ENCODE measurements at places on chromosomes 16 and 17.

- no peak for DNase-seq
Measured at GRCh38 chr17:82534401-82534812, 14.9 kb downstream of the FOXK2 start.

DNA sequence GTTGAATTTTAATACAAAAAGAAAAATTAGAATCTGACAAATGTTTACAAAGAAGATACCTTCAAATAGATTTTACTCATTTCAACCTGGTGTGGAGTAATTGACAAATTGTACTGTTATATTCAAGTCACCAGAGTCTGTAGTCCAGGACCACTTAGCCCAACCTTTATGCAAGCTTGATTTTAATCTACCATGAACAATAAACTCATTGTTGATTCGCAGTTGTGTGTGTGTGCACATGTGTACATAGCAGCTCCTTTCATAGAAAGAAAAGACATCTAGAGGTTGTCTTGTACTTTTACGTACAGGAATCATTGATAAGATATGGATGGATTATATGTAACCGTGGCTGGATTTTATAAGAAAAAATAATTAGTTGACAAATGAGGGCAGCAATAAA is 20.7 kb upstream of the LRRC37A start:
- DNase-seq: no peak

GRCh38 chr16:77399546-77399945 is 35.3 kb downstream of the ADAMTS18 start:
- no peak for DNase-seq

- no peak for DNase-seq
Measured at GRCh38 chr17:4146641-4147040, 3.6 kb downstream of the CYB5D2 start.

- DNase-seq: no peak
Measured at GRCh38 chr17:50240851-50241250, 33.4 kb upstream of the TMEM92 start.

DNA sequence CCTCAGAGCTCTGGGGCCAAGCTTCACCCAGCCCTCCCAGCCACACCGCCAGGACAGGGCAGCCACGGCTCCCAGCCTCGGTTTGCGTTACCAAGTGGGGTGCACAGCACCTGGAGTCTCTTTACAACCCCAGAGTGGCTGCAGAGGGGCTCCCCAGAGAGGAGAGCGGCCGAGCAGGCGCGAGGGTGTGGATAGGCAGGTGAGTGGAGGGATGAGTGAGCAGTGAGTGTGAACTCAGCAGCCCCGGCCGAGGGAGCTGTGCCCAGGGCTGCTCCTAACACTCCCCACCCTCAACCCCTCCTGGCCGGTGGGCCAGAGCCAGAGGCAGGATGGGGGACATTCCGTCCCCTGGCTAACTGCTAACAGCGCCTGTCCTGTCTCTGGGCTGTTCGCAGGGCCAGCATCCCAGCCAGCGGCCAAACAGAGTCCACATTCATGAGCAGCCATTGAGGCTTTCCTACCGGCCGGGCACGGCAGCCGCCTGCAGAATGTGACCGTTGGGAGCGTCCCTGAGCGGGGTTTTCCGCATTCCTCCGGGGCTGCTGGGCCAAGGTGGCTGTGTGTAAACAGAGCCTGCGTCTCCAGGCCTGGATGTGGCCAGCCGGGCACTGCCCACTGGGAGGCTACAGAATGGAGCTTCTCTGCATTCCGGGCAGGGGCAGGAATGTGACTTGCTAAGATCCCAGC is 5.3 kb downstream of the ZNF469 start:
- no peak for DNase-seq

DNA sequence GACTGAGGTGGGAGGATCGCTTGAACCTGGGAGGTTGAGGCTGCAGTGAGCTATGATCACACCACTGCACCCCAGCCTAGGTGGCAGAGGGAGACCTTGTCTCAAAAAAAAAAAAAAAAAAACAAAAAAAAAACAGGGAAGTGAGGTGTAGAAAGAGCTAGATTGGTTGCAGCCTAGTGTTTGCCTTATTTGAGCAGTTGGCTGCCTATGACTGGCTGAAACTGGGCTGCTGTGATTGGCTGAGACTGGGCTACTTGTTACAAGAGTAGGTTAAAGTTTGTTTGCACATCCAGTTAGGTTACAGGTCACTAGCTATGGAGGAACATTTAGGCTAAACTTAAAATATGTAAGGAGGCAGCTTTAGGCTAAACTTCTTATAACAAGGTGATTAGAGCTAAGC is 5.7 kb downstream of the DHRS7B start:
- no peak for DNase-seq

- DNase-seq: no peak
Measured at GRCh38 chr16:86971251-86971650, 345.9 kb downstream of the C16orf95 start.

DNA sequence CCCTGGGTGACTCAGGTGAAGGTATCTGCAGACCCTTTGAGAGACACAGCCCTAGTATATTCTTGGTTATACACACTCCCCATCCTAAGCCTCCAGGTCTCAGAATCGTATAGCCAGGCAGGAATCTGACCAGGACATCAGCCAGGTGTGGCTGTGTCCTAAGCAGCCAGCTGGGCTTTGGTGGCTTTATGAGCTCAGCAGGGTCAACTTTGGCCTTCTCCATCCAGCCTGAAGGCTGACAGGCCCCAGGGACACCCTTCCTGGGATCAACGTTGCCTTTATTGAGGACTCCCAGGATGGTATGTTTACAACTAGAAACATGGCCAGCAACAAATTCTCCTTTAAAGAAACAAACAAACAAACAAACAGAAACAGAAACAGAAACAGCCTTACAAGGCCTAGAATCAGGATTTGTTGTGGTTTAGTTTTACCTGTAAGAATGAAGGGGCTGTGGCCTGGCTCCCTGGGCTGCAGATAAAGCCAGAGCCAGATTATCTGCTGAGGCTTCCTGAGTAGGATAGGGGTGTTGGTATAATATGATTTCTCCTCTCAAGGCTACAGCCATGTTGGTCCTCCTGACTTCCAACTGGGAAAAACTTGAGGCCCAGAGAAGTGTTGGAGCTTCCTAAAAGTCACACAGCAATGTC is 8.5 kb downstream of the KIF19 start:
- DNase-seq: no peak

DNA sequence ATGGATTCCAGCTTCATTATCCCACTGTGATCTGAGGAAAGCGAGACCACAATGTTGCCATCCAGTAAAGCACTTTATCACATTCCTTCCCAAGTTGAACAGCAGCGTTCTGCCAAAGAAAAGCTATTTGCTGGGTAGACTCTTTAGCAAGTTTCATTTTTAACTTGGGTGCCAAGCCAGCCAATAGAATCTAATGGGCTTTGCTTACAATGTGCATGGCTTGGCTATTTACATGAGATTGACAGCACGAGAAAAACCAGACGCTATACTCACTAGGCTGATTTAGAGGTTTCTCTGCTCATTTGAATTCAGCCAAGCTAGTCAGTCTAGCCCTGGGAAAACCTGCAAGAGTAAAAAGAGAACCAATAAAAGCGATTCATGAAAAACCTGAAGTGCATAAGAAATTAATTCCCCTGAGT is 108.9 kb downstream of the CDH13 start:
- no peak for DNase-seq

DNA sequence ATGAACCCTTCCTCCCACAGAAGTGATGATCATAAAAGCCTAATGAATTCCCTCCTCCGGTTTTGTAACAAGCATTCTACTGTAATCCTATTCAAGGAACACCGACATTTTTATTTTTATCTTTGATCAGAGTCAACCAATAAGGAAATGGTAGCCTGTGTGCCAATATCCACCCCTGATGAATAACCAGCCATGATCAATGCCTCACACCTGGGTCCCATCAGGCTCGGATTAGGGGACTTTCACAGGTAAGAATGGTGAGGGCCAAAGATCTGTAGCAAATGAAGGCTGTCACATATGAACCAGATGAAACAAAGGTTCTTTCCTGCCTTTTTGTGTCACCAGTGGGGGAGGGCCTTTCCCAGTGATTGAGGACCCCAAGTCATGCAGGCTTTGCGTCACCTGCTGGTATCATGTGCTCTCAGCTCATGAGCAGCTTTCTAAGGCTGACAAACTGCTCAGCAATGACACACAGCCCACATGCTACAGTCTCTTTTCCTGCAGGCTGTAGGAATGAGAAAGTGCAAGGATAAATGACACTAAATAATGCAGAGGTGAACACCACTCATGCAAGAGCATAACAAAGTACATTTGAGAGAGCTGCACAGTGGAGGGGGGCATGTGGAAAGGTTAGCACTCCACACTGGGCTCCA is 34.9 kb downstream of the TOM1L2 start:
- DNase-seq: no peak

DNA sequence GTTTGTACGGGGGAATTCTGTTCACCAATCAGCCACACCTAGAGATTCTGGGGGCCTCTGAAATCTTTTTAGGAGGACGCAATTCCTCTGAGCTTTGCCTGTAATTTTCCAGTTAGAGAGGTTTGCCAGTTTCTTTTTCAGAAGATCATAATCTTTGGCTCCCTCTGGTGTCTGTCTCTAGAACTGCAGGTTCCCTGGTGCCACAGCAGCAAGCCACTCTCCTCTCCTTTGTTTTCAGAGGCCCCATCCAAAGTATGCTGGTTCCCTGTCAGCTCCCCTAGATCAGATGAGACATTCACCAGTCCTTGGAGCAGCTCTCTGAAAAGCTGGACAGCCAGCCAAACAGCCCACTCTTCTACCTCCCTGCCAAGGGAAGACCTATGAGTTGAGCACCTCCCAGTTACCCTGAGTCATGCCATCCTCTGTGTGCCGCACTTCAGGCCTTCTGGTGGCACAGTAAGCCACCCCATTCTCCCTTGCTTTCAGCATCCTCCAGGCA is 36.1 kb downstream of the RNF112 start:
- no peak for DNase-seq

GRCh38 chr17:864315-864714 is 82.2 kb downstream of the MRM3 start:
- no peak for DNase-seq

GRCh38 chr17:80339118-80339517 is 75.8 kb upstream of the ENDOV start:
- no peak for DNase-seq

DNA sequence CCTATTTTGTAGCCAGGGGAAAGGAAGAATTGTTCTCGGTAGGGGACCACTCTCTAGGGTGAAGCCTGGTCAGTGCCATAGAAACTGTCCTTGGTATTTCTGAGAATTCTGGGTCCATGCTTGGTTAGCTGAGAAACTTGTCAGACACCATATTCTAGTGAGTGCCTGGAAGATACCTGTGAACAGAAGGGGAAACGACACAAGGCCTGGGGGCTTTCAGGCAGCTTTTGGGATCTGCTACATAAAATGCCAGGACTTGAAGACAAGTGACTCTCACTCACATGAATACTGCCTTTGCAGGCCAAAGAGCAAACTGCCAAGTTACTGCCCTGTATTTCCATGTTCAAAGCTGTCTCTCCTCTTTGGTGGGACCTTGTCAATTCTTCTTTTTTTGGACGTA is 18.3 kb downstream of the ODF4 start:
- no peak for DNase-seq

DNA sequence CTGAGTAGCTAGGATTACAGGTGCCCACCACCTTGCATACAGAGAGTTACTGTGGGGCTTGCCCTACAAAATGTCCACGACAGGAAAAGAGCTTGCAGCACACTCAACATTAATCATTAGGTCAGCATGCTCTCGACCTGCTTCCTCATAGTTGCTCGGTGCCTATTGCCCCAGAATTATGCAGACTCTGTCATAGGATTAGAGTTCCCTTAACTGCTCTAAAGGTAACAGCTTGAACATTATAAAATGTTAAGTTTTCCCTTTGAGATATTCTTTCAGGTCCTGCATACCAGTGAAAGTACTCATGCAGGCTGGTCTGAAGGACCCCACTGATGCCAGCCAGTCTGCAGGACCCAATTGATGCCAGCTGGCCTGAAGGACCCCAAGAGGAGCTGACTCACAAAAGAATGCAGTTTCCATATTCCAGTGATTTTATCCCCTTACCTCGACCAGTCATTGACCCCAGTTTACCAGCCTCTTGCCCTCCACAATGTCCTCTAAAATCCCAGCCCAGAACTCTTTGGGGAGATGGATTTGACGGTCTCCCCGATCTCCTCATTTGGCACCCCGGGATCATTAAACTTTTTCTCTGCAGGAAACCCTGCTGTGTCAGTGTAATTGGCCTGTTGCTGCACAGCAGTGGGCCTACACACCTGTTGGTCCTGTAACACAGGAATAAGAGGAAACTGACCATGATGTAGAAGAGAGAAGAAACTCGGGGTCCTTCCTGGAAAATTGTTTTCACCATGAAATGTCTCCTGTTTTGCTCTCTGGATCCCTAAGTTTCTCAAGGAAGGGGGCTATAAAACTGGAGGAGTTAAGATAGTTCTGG is 10.6 kb downstream of the ICAM2 start:
- no peak for DNase-seq

DNA sequence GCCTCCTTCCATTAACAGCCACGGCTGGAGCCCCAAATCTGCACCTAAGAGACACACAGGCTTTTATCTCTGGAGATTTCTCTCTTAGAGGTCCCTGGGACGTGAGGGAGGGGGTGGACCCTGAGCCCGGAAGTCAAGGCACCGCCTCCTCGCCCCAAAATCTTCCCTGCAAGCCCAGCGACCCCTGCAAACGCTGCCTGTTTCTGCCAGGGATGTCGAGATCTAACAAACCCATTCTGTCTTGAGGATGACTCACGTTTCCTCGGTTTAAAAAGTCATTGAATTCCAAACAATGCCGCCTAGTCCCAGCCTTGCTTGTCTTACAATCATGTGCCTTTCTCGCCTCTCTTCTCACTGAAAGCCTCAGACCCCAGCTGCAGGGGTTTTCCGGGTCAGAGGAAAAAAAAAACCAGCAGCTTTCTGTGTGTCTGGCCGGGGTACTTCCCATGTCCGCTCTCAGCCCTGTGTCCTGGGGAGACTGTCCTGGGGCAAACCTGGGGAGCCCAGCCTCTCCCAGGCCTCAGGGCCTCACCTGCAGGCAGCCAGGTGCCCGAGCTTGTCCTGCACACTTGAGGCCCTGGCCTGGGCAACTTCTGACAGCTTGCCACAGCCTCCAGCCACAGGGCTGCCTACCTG is 15.4 kb downstream of the ARL2BP start:
- DNase-seq: peak; percentile 74

DNA sequence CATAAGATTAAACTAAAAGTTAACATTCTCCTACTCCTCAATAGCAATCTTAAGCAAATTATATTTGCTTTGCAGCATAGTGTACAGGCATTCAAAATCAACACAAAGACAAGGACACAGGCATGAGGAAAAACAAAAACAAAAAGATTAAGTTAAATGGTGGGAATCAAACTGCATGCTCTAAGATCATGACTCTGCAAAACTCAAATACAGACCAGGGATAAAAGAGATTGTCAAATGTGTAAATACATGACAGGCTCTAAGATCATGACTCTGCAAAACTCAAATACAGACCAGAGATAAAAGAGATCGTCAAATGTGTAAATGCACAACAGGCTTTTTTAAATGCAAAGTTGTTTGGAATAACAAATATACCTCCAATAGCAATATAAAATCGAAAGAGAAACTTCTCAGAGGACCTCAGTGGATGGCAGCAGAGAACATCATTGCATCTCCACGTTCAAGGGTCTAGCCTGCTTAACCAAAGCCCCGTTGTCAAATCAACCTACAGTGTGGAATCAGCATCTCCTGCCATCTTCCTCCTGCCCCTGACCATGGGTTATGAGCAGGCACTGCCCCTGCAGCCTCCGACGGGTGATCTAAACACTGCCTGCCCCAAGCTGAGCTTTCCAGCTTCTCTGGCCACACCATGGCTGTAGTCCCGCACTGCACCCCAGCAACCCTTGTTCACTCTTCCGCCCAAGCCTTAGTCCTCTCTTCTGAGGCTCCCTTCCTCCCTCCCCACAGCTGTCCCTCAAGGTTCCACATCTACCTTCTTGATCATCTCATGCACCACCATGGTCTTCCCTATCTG is 446.1 kb downstream of the SOX9 start:
- no peak for DNase-seq

Data from iPS DF 19.7 (cell line).